ENCODE measurements at places on chromosomes 6 and 20. TPM values are rescaled to one million over a fixed set of nuclear protein-coding genes. Genes with fewer than 3 reads are reported as not detected.

ID1 gene
- 305 TPM for total RNA-seq

AGER gene
- 0.50 TPM for total RNA-seq

CCM2L gene
- total RNA-seq = not detected

HNF4A gene
- total RNA-seq = not detected

FRMD1 gene
- total RNA-seq = not detected

SLC17A2 gene
- not detected for total RNA-seq

BPIFB1 gene
- total RNA-seq = 0.50 TPM

SLC32A1 gene
- not detected for total RNA-seq

FAM110A gene
- 1.5 TPM for total RNA-seq

MAFB gene
- total RNA-seq = 30.5 TPM

MAS1 gene
- total RNA-seq = 0.05 TPM

PRDM13 gene
- not detected for total RNA-seq

ZNF217 gene
- total RNA-seq = 23.2 TPM
